ENCODE measurements at places on chromosomes 12 and 14. TPM values are rescaled to one million over a fixed set of nuclear protein-coding genes. Genes with fewer than 3 reads are reported as not detected.

- DNase-seq: peak; percentile 65
Measured at GRCh38 chr12:102948941-102949352, 8.5 kb upstream of the ASCL1 start.

The RD3L gene
- total RNA-seq: not detected

DNA sequence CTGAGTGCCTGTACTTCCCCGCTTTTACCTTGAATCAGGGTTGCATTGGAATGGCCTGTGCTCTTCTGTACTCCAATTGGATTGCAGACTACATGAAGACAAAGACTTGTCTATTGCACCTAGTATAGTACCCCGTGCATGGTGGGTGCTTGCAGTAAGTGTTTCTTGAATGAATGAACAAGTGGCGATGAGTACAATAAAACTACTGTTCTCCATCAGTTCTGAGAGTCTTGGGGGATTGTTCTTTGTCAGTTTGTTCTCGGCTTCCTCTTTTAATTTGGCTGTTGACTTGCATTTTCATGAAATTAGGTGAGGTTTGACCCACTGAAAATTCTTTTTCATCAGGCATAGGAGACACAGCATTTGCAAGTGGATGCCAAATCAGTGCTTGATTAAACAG is 34.1 kb downstream of the ERH start:
- DNase-seq: no peak

DNA sequence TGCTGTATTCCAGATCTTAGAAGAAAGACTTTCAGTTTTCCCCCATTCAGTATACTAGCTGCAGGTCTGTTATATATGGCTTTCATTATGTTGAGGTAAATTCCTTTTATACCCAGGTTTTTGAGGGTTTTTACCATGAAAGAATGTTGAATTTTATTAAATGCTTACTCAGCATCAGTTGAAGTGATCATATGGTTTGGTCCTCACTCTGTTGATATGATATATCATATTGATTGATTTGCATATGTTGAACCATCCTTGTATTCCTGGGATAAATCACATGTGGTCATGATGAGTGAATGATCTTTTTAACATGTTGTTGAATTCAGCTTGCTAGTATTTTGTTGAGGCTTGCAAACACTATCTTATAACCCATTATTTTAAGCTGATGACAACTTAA is 96.7 kb downstream of the TRMT5 start:
- DNase-seq: no peak

DNA sequence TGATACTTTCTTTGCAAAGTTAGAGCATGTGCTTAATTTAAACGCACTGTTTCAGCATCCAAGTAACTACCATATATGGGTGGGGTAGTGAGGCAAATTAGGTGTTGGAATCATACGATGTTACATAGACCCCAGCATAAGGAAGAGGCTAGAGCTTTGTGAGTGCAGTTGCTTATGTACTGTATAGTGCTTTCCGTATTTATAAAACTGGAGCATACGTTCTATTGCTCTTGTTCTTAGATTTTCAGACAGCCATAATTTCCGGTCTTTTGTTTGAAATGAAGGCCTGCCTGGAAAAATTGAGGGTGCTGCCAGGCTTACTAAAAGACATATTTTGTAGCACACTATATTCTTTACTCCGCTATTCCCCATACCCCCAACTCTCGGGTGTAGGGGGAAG is 335.7 kb downstream of the FOXG1 start:
- no peak for DNase-seq

GRCh38 chr14:104510216-104510615 is 69.3 kb upstream of the C14orf180 start:
- DNase-seq: peak; percentile 63

The NEUROD4 gene
- total RNA-seq: not detected

- DNase-seq: no peak
Measured at GRCh38 chr12:110794623-110795280, 52.0 kb upstream of the CCDC63 start.

The NANOG gene
- total RNA-seq: 147 TPM

- no peak for DNase-seq
Measured at GRCh38 chr12:109640961-109641360, 67.4 kb downstream of the MVK start.

The HNF1A gene
- total RNA-seq: not detected

The SRRM4 gene
- total RNA-seq: 0.76 TPM

DNA sequence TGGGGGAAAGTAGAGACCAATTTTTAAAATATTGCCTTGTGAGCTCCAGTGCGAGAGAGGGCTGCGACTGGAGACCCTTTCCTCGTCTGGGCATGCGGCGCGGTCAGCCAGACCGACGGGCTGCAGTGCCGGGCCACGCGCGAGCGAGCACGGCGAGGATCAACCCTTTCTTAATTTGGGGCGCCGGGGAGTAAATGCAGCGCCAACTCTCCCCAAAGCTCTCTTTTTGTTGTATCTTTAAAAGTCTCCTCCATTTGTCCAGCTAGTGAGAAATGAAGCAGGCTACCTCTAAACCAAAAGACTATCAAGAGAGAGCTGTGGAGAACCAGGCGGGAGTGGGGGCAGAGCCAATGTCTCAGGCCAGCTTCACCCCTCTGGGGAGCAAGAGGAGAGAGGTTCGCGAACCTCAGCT is 1.4 kb downstream of the SIX1 start:
- peak; percentile 64 for DNase-seq

GRCh38 chr12:93689076-93689834 is 12.1 kb downstream of the CRADD start:
- DNase-seq: no peak

The ATP2B1 gene
- 22.2 TPM for total RNA-seq

The NDRG2 gene
- total RNA-seq: 33.5 TPM

DNA sequence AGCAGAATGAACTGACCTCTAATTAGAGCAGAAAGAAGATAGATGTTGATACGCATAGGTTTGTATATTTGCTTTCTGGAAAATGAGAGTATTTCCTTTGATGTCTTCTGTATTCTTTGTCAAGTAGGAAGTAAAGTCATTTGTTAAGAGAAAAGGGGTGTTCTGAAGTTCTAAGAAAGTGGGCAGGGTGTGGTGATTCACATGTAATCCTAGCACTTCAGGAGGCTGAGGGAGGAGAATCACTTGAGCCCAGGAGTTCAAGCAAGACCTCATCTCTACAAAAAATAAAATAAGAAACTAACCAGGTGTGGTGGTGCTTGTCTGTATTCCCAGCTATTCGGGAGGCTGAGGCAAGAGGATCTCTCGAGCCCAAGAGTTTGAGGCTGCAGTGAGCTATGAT is 2.8 kb downstream of the RHNO1 start:
- DNase-seq: no peak

- DNase-seq: no peak
Measured at GRCh38 chr12:65643171-65643570, 181.1 kb upstream of the HMGA2 start.

- DNase-seq: peak; percentile 81
Measured at GRCh38 chr14:76413962-76414600, 38.1 kb downstream of the ESRRB start.

The KTN1 gene
- total RNA-seq: 55.8 TPM

GRCh38 chr14:99945732-99946651 is 119.2 kb upstream of the EVL start:
- peak; percentile 62 for DNase-seq

The RIMBP2 gene
- total RNA-seq: 1.2 TPM

The OR4K17 gene
- not detected for total RNA-seq

- no peak for DNase-seq
Measured at GRCh38 chr12:65977384-65977783, 153.1 kb downstream of the HMGA2 start.

GRCh38 chr14:84065811-84066210 is 1464.1 kb upstream of the FLRT2 start:
- no peak for DNase-seq

DNA sequence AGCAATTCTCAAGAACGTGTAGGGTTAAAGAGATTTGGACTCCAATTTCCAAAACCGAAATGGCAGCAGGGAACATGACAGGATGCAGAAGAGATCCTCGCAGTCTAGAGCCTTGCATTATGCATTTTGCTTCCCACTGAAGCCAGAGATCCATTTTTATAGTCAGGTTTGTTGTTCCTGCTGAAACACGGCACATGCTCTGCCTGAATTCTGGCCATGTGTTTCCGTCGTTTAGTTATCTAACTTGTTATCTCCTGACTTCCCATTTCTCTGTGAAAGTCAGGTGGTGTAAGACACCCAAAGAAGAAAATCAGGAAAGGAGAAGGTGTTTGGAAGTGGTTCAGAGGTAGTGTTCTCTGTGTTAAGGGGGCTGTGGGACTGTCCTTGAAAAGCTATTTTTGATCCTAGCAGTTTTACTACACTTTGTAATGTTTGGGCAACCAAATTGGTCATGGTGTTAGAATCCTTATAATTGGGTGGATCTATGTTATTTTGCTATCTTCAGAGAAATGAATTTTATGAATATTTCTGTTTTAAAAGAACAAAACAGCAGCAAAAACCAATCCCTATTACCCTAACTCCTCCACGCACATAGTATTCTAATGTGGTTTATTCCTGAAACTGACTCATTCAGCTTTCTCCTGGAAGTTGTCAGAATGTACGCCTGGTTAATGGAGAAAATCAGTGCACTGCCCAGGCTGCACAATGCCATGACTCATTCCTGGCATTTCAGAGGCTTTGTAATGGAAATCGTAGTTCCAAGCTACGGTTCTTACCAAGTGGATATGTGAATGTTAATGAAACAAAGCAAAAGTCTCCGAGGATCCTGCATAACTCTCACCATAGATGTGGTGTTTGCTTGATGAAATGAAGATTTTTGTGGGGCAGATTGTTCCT is 110.1 kb downstream of the SAMD4A start:
- DNase-seq: peak; percentile 69

DNA sequence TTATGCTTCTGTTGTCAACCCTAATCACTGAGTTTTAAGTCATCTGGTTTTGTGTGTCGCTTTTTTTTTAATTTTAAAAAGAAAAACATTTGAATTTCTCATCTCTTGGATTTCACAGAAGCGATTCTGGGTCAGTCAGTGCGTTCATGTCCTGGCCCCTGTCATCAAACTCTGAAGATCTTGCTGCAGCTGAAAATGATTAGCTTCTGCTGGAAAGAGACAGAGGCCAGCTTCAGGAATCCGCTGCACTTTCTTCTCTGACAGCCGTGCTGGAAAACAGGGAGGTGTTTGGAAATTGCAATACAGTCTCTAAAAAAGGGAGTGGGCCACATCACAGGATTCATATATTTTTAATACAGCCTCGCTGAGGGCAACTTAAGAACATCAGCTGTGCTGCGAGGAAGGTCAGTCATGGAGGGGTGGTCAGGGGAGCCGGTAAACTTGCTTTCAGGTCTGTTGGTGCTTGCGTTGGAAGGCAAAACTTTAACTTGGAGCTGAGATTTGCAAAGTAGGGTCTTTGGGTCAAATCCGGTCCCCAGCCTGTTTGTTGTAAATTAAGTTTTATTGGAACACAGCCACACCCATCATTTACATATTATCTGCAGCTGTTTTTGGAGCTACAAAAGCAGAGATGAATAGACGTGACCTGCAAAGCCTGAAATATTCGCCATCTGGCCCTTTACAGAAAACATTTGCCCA is 190.8 kb downstream of the AACS start:
- no peak for DNase-seq

The AKAP5 gene
- 1.1 TPM for total RNA-seq

The CLEC4C gene
- not detected for total RNA-seq

DNA sequence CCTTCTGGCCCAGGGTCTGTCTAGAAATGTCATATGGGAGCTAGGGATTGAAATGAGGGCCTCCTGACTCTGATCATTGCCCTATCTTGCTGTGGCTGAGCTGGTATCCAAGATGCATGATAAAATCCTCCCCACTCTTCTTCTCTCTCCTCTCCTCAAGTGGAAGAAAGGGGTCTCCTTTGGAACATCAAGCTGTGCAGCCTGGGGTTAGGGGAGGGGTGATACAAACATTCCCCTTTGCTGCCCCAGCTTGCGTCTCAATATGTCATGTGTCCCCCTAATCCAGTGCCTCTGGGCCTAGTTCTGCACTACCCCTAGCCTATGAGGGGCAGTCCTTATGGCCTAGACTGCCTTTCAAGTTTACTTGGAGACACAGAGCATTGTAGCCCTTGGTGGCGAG is 8.5 kb downstream of the RDH16 start:
- DNase-seq: no peak

DNA sequence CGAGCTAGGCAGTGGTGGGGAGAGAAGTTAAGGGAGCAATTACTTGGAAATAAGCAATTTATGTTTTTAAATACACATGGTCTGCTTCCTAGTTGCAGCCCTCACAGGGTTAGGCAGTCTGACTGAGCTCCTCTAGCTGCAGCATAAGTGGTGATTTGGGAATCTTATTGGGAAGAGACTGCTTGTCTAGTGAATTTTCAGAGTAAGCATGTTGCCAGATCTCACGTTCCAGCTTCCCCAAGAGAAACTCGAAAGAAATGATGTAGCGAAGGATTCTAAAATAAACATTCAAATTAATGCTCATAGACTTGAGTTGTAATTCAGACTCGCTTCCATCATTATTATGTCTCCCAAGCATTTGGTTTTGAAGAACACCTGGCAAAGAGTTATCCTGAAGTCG is 440.2 kb downstream of the ATP23 start:
- DNase-seq: no peak

- no peak for DNase-seq
Measured at GRCh38 chr14:105154476-105154871, 14.1 kb downstream of the JAG2 start.
